ENCODE measurements at places on chromosomes 5 and 9.

DNA sequence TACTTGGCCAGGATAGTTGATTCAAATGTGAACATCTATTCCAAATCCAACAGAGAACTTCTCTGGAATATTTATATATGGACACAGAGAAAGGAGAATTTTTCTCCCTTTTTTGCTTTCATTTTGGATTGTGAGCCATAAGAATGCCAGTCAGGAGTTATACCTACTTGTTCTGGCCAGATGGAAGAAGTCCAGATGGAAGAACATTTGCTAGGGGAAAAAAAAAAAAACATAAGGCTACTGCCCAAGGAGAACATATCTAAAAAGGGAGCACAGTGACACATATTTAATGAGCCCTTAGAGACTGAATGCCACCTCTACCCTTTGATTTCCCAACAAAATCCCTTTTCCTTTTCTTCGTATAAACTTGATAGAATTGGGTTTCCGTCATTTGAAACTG, 61.7 kb upstream of the PPP2R2B start:
- DNase-seq = no peak

DNA sequence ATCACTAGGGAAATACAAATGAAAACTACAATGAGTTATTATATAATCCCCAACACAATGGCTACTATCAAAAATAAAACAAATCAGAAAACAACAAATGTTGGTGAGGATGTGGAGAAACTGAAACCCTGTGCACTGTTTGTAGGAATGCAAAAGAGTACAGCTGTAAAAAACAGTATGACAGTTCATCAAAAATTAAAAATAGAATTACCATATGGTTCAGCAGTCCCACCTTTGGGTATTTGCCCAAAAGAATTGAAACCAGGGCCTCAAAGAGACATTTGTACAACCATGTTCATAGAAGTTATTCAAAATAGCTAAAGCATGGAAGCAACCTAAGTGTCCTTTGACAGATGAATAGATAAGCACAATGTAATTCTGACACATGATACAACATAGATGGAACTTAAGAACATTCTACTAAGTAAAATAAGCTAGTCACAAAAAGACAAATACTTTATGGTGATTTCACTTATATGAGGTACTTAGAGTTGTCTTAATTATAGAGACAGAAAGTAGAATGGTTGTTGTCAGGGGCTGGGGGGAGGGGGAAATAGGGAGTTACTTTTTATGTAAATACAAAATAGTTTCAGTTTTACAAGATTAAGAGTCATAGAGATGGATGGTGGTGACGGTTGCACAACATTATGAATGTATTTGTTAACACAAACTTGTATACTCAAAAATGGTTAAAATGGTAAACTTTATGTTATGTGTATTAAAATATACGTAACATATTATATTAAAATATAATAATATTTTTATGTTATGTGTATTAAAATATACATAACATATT, 102.8 kb downstream of the KCTD16 start:
- DNase-seq = no peak

DNA sequence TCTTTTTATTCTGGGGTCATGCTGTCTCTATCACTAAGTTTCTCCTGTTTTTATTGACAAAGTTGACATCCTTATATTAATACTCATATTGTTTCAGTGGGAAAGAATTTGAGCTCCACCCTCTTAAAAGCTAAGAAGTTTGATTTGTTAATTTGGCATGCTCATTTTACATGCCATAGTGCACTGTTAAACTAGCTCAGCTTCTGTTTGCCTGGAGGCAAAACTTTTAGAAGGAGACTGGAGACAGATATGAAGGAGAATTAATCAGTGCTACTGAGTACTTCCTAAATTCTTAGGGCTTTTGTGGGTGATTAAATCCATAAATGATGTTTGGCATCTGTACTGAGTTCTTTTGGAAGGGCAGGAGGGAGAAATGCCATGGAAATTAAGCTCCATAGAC, 138.9 kb downstream of the NTRK2 start:
- DNase-seq = no peak

- DNase-seq = no peak
These were observed 111.3 kb downstream of the DAPK1 start for GRCh38 chr9:87609002-87609401.

GRCh38 chr5:174412374-174412773, 312.0 kb upstream of the MSX2 start:
- no peak for DNase-seq

DNA sequence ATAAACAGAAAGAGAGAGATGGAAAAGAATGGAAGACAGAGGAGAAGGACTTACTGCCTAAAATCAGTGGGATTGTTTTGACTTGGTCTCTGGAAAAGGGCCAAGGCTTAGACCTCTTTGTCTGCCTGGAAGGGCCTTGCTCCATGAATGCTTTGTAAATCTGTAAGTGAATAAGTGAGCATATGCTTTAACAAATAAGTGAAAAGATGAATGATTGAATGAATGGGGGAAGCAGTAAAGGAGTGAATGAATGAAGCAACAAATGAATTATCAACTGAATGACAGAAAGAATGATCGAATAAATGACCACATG, 5.5 kb downstream of the KCNIP1 start:
- no peak for DNase-seq

GRCh38 chr5:57717555-57717954, 234.9 kb upstream of the ACTBL2 start:
- no peak for DNase-seq

DNA sequence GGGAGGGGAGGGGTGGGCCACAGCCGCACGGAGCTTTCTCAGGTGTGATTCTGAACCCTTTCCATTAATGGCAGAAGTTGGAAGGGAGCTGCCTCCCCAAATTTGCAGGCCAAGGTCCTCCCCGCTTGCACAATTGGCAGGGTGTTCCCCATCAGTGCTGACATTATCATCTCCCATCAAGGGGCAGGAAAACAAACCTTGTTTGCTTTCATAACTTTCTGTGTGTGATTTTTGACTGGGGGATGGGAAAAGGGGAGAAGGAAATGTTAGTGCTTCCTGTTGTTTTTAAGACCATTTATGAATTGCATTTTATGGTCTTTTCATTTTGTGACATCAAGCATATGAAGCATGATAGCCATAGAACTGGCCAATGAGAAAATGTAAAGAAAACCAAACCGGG, 242.2 kb downstream of the GOLPH3 start:
- DNase-seq = no peak

DNA sequence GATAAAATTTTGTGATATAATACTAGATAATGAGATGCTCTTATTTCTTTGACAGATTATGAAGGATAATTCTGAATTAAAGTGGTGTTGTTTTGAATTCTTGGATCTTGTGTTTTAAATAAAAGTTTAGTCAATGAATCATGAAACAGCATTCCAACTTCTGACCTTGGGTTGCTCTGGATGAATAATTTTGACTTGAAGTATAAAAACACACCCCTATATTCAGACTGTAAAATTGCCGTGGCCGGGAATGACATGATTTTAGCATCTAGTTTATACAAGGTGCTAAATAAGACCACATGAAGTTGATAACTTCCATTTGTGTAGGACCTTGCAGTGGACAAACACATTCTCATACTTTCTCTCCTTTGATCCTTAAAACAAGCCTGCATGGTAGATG, 67.2 kb upstream of the DAP start:
- DNase-seq = no peak

GRCh38 chr5:174601946-174602345, 122.4 kb upstream of the MSX2 start:
- no peak for DNase-seq

GRCh38 chr9:120561709-120562108, 18.3 kb downstream of the CDK5RAP2 start:
- no peak for DNase-seq

DNA sequence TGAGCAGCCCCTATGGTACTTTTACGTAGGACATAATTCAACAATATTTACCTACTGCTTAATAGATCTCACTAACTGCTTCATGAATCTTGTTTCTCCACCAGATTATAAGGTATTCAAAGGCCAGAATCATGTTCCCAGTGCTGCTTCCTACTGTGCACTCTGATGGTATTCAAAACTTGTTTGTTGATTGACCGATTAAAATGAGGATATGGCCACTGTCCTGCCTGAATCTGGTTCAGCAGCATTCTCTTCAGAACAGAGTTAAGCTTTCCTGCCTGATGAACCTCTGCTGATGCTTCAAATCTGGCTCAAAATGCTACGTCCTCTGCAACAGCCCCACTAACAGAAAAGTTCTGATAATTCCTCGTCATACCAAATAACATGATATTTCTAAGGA, 150.7 kb upstream of the ZNF462 start:
- no peak for DNase-seq

- no peak for DNase-seq
These were observed 20.3 kb upstream of the THG1L start for GRCh38 chr5:157710882-157711281.

All from CD4-positive, alpha-beta T cell treated with Interleukin-10 for 1 hour (primary cell).